Hypothalamus (tissue), 51 donors: ENCODE measurements at places on chromosomes 2 and 18.

DNA sequence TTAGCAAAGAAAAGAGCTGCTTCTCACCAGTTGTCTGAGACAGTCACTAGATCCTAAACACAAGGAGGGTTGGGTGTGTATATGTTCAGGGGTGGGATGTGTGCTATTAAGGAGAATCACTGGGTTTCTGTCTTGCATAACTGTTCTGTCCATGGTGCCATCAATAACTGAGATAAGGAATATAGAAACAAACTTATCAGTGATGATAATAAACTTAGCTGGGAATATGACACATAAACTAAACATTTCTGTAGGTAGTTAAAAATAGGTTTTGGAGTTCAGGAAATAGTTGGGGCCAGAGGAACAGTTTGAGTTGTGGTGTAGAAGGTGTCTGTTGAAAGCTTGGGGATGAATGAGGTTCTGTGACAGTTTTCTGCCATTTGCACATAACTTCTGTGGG, 17.4 kb downstream of the NAPG start:
- no peak for DNase-seq

GRCh38 chr2:53938904-53939303, 31.9 kb downstream of the PSME4 start:
- DNase-seq: no peak

DNA sequence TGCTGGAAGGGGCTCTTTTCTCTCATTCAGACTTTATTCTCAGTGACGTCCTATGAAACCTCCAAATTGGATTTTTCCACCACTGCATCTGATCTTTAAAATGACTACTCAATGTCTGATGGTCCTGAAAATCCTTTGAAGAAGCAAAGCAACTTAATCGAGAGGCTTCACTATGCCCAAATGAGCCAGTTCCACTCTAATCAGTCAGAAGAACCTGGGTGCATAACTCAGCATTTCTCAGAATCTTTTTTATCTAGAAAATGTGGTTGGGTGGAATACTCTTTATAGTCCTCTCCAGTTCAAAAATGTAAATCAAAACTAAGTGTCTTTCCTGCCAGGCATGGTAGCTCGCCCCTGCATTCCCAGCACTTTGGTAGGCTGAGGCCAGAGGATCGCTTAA, 60.7 kb downstream of the PRELID3A start:
- no peak for DNase-seq

GRCh38 chr2:69716555-69717120, 25.3 kb upstream of the ANXA4 start:
- DNase-seq: no peak

DNA sequence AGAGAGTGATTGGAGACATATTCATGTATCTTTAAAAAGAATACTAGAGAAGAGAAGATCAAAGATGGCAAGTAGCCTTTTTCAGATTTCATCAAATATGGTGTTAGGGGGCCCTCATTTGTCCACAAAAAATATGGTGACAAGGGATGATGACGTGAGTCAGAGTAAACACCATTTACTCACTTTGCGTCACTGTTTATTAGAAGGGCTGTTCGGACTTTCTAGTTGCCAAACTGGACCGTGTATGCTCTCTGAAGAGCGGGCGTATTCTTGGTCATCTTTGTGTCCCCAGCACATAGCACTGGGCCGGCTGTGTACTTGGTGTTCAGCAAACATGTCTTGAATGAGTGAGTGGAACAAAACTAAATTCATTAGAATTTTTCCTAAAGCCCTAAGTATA, 37.5 kb downstream of the TTC39C start:
- no peak for DNase-seq

- DNase-seq: no peak
Measured at GRCh38 chr2:63827749-63828148, 13.9 kb upstream of the UGP2 start.

DNA sequence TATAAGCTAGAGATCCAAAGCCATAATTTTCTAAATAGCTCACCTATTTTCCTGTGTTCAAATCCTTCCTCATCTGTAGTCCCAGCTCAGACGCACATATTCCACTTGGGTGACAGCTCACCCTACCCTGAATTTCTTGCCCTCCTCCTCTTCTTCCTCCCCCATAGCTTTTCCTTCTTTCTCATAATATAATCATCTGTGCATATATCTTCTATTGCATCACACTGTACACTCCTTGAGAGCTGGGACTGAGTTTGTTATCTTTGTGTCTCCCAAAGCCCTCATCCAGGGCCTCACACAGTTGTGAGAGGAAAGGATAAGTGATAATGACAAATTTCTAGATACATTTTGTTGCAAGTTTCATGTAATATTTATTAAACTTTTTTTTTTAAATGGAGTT, 55.9 kb upstream of the RTN4 start:
- no peak for DNase-seq

DNA sequence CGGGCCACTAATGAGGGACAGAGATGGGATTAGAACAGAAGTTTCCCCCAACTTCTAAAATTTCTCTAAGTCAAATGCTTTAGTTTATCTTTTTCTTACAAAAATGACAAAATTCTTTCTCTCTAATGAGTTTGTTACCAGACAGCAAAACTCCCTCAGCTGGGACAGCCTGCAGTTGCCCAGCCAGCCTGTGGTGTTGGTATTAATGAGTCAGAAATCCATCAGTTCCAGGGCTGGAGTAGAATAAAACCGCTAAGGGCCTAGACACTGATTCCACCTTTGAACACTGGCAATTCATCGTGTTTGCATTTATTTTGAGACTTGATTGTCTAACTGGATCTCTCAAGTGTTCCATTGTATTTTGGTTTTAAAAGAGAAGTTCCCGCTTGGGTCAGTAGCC, 38.3 kb upstream of the SMAD2 start:
- no peak for DNase-seq

- no peak for DNase-seq
Measured at GRCh38 chr2:174745142-174745541, 19.1 kb downstream of the CHRNA1 start.

DNA sequence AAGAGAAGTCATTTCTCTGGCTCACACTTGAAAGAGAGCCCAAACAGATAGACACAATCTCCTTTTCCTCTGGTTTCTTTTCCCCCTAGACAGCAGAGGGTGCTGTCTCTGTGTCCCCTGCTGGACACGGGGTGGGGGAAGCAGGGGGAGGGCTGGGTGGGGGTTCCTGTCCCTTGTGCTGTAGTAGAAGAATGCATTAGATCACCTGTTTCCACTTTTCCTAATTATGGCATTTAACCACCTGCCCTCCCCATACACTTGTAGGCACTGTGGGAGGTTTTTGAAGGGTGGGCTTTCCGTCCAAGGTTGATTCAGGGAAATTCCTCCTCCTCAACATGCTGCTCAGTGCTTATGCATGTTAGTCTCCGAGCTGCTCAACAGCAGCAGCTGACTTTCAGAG, 206.2 kb upstream of the EPAS1 start:
- DNase-seq: no peak

DNA sequence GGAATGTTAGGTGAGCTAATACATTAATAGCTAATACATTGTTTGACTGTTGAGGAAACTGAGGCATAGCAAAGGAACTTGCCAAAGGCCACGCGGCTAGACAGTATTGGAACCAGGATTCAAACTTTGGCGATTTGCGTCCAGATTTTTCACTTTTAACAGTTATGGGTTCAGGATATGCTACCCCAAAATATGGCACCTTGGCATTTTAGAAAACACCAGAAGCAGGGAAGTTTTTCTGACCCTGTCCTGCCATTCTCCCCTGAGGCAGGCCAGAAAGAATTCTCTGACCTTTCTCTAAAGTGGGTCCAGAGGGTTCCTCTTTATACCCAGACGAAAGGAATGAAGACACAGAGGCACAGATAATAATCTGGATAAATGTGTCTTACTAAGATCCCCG, 166.9 kb downstream of the MYCN start:
- no peak for DNase-seq

GRCh38 chr2:11347403-11347959, 3.0 kb upstream of the ROCK2 start:
- DNase-seq: no peak
